Activated naive CD4-positive, alpha-beta T cell treated with anti-CD3 and anti-CD28 coated beads, Interleukin-2, amount 50 U/mL, for 72 hours (primary cell): ENCODE measurements at places on chromosomes 13 and 19. TPM values are rescaled to one million over a fixed set of nuclear protein-coding genes. Genes with fewer than 3 reads are reported as not detected.

AXL gene
- not detected for total RNA-seq

AMER2 gene
- total RNA-seq = not detected

C19orf85 gene
- total RNA-seq = not detected

GPR180 gene
- total RNA-seq = 7.3 TPM

IZUMO1 gene
- not detected for total RNA-seq
